ENCODE measurements at places on chromosomes 16 and 17.
A peak's percentile ranks its signal among the peaks of the same experiment; 100 is the strongest.

- DNase-seq: no peak
Observed at GRCh38 chr16:75208861-75209505, 2.0 kb upstream of the CTRB2 start.

DNA sequence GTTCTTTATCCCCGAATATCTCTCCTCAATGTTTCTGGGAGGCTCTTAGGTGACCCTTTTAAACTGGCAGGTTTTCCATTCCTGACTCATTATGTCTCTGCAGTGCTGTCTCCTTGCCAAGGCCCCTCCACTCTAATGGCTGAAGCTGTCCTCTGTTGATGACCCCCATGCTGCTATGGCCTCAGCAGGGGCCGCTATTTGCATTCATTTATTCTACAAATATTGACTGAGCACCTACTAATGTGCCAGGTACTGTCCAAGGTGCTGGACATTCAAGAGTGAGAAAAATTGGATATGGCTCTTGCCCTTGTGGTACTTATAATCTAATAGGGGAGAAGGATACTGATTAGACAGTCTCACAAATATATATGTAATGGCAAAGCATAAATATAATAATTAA lies 55.4 kb downstream of the GP2 start:
- DNase-seq: no peak

DNA sequence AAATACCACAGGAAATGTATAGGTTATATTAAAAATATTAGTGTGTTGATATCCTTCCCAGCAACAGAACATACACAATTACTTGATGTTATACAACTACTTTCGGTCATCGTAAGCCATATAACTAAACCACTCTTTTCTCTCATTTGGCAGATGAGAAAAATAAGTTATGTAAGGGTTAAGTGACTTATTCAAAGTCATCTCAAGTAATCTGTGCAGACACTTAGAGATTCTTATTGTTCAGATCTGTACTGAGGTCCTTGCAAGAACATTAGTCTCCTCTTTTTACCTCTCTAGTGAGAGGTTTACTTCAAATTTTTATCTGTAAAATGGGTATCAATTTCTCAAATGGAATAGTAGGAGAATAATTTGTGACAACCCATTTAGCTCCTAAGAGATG lies 15.0 kb downstream of the NACA2 start:
- no peak for DNase-seq

DNA sequence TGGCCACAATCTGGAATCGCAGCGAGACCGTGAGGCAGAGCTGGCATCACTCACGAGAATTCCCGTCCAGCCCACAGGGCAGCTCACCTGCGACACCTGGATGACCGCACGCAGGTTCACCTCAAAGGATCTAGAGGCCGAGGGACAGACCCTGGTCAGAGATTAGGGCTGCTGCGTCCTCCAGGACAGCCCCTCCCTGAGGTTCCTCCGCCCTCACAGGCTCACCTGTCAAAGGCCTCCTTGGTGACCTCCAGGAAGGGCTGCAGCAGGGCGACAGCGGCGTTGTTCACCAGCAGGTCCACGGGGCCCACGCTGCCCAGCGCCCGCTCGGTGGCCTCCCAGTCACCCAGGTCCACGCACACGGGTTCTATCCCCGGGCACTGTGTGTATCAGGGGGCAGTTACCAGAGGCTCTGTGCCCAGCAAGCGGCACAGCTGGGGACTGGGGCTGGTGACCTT lies 834 bp downstream of the DCXR start:
- no peak for DNase-seq

DNA sequence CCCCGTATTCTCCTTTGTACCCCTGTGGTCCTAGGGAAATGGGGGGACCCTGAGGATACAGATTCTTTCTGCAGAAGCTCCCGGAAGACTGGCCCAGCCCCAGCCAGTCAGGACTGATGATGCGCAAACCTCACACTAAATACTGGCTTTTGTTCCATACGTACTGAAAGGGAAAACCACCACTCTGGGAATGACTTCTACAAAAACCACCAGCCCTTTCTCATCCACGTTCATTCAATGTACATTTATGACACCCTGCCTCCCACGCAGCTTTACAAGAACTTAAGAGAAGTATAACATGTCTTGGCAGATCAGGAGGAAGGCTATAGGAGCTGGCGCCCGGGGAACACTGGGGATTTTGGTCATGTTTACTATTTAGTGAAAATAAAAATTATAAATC lies 70.6 kb downstream of the MARCHF10 start:
- DNase-seq: no peak

DNA sequence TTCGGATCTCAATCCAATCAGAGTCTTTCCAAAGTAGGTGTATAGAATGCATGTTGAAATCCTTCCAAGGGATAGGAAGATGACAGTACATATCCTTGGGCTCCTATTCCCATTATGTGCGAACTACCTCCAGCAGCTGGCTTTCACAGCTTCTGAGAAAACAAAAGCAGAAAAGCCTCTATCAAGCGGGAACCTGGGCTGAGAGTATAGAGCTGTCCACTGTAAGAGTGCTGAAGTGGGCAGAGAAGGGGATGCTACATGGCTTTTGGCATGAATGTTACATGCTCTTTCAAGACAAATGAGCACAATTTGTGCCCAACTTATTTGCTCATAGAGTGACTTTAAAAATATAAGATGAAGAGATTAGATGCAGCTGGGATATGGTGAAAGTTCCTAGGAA lies 993.5 kb downstream of the CDH8 start:
- DNase-seq: no peak

GRCh38 chr16:84505249-84506187 lies 1.1 kb upstream of the MEAK7 start:
- DNase-seq: no peak

- DNase-seq: no peak
Observed at GRCh38 chr16:58418601-58419000, 26.3 kb downstream of the GINS3 start.

DNA sequence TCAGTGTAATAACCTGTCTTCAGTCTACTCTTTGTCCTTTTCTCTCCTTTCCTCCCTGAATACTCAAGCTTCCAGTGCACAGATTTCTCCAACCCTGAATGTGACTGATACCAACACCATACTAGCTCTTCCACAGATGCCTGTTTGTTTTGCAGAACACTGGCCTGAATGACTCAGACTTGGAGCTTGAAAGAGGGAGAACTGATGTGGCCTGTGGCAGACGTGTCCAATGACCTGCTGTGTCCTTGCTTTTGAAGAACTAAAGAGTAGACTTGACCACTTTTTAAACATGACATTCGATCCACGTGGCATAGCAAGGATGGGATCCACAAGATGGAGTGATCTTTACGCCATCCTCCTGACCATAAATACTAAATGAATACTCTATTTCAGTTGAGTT lies 361.0 kb downstream of the WWOX start:
- DNase-seq: no peak

DNA sequence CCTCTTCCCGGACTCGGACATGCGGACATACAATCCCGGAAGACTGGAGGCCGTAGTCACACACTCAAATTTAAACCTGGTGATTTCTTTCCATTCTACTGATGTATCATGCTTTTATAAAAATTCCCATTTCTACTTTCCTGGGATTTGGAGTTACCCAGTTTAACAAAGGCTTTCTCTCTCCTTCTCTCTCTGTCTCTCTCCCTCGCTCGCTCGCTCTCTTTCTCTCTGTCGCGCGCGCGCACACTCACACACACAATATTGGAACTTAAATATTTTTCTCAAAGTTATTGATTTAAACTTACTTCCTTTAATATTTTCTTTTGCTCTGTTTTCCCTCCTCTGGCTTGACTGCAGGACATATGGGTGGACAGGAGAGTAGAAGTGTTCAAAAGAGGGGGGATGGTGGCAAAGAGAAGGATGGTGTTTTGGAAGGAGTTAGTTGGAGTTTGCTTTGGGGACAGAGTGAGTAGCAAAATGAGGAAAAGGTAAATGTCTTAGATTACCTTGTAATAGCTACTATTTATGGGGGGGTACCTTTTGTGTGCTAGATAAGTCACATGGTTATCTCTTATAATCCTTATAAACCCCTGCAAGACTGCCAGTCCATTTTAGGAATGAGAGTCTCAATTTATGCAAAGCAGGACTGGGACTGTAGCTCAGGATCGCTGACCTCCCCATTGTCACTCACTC lies 878 bp upstream of the TRIM25 start:
- DNase-seq: no peak

- DNase-seq: no peak
Observed at GRCh38 chr16:66714654-66715307, 18.2 kb upstream of the CMTM4 start.

- no peak for DNase-seq
Observed at GRCh38 chr16:68081861-68082628, 3.1 kb upstream of the NFATC3 start.

GRCh38 chr16:52825892-52826291 lies 226.8 kb downstream of the CHD9NB start:
- DNase-seq: peak; percentile 31

GRCh38 chr16:75227361-75228142 lies 8.8 kb downstream of the CTRB1 start:
- no peak for DNase-seq

DNA sequence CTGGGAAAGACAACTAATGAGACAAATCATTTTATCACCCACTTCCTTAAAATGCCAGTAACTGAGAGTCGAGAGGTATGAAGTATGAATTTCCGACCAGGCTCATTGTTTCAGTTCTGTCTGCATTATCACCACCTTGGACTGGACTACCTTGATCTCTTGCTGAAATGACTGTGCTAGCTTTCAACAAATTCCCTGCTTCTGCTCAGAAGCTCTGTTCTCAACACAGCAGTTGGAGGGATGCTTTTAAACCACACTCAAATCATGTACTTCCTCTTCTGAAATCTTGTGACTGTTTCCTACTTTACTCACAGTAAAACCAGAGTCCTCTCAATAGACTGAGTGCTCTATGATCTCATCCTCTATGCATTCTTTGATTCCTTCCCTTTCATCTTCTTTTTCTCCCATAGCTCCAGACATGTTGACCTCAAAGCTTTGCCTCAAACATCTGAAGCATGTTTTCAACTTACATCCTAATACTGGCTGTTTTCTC lies 195.8 kb downstream of the KCNJ2 start:
- no peak for DNase-seq

DNA sequence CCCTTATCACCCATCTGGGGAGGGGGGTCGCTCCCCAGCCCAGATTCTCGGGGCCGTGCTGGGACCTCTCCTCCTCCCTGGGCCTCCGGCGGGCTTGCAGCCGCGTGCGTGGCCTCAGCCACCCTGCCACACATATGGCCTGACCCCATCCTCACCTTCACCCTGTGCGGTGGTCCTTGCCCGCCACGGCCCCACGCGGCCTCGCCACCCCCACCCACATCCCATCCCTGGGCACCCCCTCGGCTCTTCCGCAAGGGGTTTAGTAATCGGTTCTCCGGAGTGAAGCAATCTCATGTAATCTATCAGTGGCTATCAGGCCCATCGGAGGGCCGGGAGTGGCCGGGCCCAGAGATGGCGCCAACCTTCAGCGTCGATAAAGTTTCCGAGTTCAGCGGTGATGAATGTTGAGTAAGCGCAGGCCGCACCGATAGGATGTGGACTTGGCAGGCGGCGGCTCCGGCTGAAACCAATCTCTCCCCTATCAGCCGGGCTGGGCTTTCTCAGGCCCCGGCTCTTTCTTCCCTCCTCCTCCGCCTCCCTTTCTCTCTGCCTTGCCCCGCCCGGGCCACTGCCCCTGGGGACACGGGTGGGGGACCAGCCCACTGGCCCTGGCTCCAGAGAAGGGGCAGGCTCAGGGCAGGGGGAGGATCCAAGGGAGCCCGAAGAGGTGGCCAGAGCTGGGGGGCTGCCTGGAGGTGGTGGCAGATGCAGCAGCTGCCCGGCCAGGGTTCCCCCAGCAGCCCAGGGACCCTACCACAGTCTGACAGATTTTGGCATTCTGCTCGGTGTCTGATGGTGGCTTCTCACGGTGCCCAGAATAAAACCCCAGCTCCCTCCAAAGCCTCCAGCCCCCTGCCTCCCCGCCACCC lies 20.8 kb downstream of the ZFPM1 start:
- no peak for DNase-seq

DNA sequence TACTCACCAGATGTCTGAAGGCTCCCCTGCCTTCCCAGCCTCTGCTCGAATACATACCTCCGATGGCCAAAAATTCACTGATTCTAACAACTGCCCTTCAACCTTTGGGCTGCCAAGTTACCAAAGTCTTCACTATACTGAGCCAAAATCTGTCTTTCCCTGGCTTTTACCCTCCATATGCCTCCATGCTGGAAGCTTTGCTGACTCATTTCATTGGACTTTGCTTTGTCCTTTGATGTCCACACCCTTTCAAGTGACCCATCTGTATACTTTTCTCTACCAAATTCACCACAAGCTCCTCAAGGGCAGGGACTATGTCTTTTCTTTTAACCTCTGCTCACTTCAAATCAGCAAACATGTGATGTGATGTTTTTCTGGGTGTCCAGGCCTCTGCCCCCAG lies 21.0 kb upstream of the MTMR4 start:
- DNase-seq: no peak

DNA sequence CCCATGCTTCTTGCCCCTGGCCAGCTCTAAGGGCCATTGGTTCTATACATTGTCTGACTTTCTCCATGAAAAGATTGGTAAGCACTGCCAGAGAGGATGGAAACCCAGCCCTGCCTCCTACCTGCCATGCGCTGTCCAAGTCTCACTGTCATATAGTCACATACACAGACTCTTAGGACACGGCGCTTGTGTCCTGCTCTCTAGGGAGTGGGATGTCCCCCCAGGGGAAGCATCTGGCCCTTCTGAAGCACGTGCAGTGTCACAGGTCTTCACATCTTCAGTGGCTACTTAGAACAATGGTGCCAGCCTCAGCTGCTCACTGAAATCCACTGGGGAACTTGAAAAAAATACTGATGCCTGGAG lies 38.7 kb downstream of the MYO18A start:
- no peak for DNase-seq

GRCh38 chr17:46148247-46148646 lies 45.0 kb downstream of the KANSL1 start:
- no peak for DNase-seq

GRCh38 chr16:80612461-80613017 lies 71.7 kb downstream of the DYNLRB2 start:
- no peak for DNase-seq

- no peak for DNase-seq
Observed at GRCh38 chr17:9473711-9474110, 101.9 kb downstream of the STX8 start.

GRCh38 chr16:53257001-53257400 lies 177.3 kb upstream of the RBL2 start:
- DNase-seq: no peak
